Mucosa of gallbladder (tissue), 1 donor: ENCODE measurements at places on chromosomes 13 and 19.

GRCh38 chr19:10256551-10256950, 4.5 kb downstream of the MRPL4 start:
- DNase-seq = no peak

- no peak for DNase-seq
Observed at GRCh38 chr13:109815651-109816050, 29.3 kb upstream of the IRS2 start.

DNA sequence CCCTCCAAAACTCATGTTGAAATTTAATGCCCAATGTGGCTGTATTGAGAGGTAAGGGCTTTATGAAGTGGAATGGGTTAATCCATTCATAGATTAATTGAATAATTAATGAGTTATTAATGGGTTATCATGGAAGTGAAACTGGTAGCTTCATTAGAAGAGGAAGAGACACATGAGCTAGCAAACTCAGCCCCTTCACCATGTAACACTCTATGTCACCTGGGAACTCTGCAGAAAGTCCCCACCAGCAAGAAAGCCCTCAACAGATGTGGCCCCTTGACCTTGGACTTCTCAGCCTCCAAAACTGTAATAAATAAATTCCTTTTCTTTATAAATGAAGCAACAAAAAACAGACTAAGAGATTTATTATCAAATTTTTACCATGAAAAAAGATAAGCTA, 223.5 kb downstream of the KLF12 start:
- DNase-seq = no peak

- no peak for DNase-seq
Observed at GRCh38 chr13:40564342-40565001, 102.0 kb downstream of the FOXO1 start.

- DNase-seq = no peak
Observed at GRCh38 chr13:23159760-23160637, 20.8 kb upstream of the SGCG start.

GRCh38 chr19:23999821-24000610, 85.3 kb downstream of the ZNF726 start:
- DNase-seq = no peak

- no peak for DNase-seq
Observed at GRCh38 chr19:30053558-30053957, 111.5 kb downstream of the URI1 start.

DNA sequence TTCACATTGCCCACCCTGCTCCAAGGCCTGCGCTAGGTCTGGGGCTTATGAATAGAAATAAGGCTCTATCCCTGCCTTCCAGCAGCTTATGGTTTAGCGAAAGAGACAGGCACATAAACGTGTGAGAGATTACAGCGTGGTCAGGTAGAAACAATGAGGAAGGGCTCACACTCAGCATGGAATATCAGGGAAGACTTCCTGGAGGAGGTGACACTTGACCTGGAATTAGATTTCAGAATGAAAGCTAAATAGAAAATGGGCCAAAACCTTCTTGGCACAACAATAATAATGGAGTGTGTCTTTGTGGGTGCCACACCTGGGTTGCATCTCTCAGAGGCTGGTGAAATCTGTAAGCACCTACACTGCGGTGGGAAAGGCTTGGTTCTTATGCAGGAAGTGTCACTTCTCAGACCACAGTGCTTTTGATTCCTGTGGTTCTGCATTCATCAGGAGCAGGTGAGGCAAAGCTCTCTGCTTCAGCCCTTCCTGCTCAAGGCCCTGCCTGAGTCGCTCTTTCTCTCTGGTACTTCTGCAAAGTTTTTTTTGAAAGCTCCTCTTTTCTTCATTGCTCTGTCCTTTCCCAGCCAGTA, 430.3 kb downstream of the ZNF536 start:
- DNase-seq = no peak

GRCh38 chr19:41030651-41031050, 39.6 kb downstream of the CYP2B6 start:
- no peak for DNase-seq

- DNase-seq = no peak
Observed at GRCh38 chr13:78521091-78521490, 82.3 kb downstream of the POU4F1 start.

- no peak for DNase-seq
Observed at GRCh38 chr13:27592865-27593264, 27.5 kb downstream of the LNX2 start.
